Smooth muscle cell of bladder (primary cell): ENCODE measurements at places on chromosomes 4 and X. TPM values are rescaled to one million over a fixed set of nuclear protein-coding genes. Genes with fewer than 3 reads are reported as not detected.

PAGE2 gene
- 0.71 TPM in 1 of 2 replicates, not detected in the other for total RNA-seq

ATOH1 gene
- not detected in 2 replicates for total RNA-seq

FABP2 gene
- total RNA-seq, result not detected in 2 replicates

PHOX2B gene
- total RNA-seq, result not detected in 2 replicates

SPATA18 gene
- 13.9 and 22.6 TPM in 2 replicates for total RNA-seq

MMRN1 gene
- total RNA-seq, result 0.14 and 0.28 TPM in 2 replicates

CXCR3 gene
- not detected in 2 replicates for total RNA-seq

TMPRSS11A gene
- total RNA-seq, result not detected in 2 replicates

SYTL5 gene
- 0.28 and 0.57 TPM in 2 replicates for total RNA-seq

ANK2 gene
- 34.0 and 45.4 TPM in 2 replicates for total RNA-seq

SPANXN3 gene
- total RNA-seq, result not detected in 2 replicates

AFF2 gene
- total RNA-seq, result under 0.01 TPM in 1 of 2 replicates, not detected in the other

PABPC5 gene
- 1.1 and 1.6 TPM in 2 replicates for total RNA-seq

FOXP3 gene
- not detected in 2 replicates for total RNA-seq

HGFAC gene
- total RNA-seq, result not detected in 2 replicates

HSFX4 gene
- not detected in 2 replicates for total RNA-seq

ZNF711 gene
- total RNA-seq, result 0.14 and 0.37 TPM in 2 replicates

PLP1 gene
- total RNA-seq, result under 0.01 and 0.18 TPM in 2 replicates

HELT gene
- total RNA-seq, result not detected in 2 replicates

UGT2B15 gene
- not detected in 2 replicates for total RNA-seq

GRIA2 gene
- not detected in 2 replicates for total RNA-seq

DACH2 gene
- 0.18 TPM in 1 of 2 replicates, not detected in the other for total RNA-seq

TBC1D8B gene
- 11.1 and 14.4 TPM in 2 replicates for total RNA-seq

PHEX gene
- 0.14 and 0.46 TPM in 2 replicates for total RNA-seq

SERPINA7 gene
- not detected in 2 replicates for total RNA-seq

RAB39B gene
- total RNA-seq, result 0.83 and 0.85 TPM in 2 replicates

INTS12 gene
- 15.2 and 15.5 TPM in 2 replicates for total RNA-seq

CENPI gene
- total RNA-seq, result 2.8 and 3.1 TPM in 2 replicates
